Activated T-cell treated with anti-CD3 and anti-CD28 coated beads, Interleukin-2, amount 50 U/mL, for 24 hours (primary cell): ENCODE measurements at places on chromosomes 6 and 20.

GRCh38 chr6:19434065-19434464 lies 403.1 kb upstream of the ID4 start:
- no peaks in the 10 kb centered on the region for H3K4me1 ChIP-seq
- no peak overlapping the region for H3K27ac ChIP-seq
- H3K4me3 ChIP-seq: no peak overlapping the region
- no peak for DNase-seq
- H3K27me3 ChIP-seq: no peaks in the 10 kb centered on the region
- H3K36me3 ChIP-seq: no peaks in the 10 kb centered on the region

- peaks cover 46% of the 10 kb centered on the region for H3K4me1 ChIP-seq
- peak overlapping the region; percentile 83 for H3K4me3 ChIP-seq
Observed at GRCh38 chr6:29965563-29965872, 23.2 kb downstream of the HLA-A start.

DNA sequence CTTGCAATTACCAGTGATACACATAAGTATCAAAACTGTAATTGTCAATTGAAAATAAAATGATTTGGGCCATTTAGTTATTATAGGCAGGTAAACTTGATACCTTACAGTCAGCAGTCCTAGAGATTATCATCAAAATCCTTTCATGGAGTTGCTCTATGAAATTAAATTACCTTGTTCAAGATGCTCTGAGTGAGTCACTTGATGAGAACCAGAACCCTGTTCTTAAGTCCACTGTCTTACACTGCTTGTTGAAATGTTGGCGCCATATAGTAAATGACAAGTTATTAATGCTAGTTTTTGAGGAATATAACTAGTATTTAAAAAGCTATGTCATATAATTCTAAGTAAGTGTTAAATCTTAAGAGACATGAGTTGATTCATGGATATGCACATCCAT lies 37.2 kb upstream of the BAG2 start:
- H3K4me1 ChIP-seq: peaks cover 18% of the 10 kb centered on the region
- no peak for DNase-seq
- H3K27ac ChIP-seq: no peak overlapping the region
- H3K27me3 ChIP-seq: no peaks in the 10 kb centered on the region
- H3K4me3 ChIP-seq: no peak overlapping the region
- H3K36me3 ChIP-seq: peaks cover 78% of the 10 kb centered on the region

DNA sequence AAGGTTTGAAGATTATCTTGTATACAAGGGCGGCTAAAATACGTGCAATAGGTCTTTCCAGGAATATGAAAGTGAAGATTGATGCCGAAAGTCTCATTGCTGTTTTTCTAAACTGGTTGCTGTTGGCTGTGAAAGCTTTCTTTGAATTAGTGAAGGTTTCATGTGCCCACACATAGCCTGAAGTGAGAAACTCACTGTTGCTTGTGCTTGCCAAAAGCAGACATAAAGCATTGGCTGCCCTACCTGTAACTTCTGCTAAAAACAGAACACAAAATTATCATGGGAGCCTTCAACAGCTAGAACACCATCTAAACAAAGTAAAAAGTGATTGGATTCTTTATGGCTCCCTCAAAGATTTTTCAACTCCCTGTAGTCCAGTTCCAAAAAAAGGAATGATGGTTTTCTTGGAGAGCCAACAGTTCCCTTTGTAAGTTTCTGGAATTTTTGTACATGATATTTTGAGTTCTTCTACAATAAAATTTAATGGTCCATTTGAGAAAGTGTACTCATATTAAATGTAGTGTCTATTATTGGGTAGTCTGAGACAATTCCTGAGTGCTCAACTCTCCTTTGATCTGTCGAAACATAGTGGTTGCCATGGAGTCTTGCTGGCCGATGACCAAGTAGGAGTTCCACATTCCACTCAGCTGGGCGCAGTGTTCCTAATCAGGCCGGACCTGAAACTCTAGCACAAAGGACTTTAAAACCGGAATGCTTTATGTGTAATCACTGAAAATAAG lies 68.5 kb downstream of the PLEKHG1 start:
- peaks cover 6% of the 10 kb centered on the region for H3K4me1 ChIP-seq
- DNase-seq: no peak
- H3K4me3 ChIP-seq: no peak overlapping the region
- peak overlapping the region; percentile 39 for H3K27ac ChIP-seq
- H3K36me3 ChIP-seq: no peaks in the 10 kb centered on the region
- H3K27me3 ChIP-seq: no peaks in the 10 kb centered on the region

- H3K4me3 ChIP-seq: no peak overlapping the region
- no peaks in the 10 kb centered on the region for H3K4me1 ChIP-seq
- no peak overlapping the region for H3K27ac ChIP-seq
- no peak for DNase-seq
Observed at GRCh38 chr6:121932076-121932991, 467.1 kb upstream of the HSF2 start.
